ENCODE measurements at places on chromosomes 16 and 17.
A peak's percentile ranks its signal among the peaks of the same experiment; 100 is the strongest.

DNA sequence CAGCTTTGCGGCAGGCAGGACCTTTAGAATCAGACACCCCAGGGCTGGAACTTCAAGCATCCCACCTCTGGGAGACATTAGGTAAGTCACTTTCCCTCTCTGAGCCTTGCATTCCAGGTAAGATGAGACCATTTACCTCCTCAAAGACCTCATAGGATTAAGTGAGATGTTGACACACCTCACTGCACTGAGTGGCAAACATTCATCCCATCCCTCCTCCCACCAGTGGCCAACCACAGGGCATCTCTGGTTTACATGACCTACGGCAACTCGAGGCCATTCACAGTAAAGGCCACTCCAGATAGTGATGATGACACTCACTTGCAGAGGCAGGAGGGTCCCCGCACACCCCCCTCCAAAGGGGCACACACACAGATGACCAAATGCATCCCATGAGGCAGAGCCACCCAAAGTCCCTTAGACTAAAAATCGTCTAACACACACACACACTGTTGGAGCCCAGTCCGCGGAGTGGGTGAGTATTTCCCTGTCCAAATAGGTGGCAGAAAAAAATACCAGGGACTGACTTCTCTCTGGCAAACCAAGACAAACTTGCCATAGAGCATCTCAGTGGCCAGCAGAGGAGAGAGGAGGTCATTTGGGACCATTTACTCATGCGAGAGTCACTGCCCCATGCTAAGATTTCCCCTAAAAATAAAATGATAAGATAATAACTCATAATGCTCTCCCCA lies 454.9 kb downstream of the SOX9 start:
- DNase-seq: no peak

DNA sequence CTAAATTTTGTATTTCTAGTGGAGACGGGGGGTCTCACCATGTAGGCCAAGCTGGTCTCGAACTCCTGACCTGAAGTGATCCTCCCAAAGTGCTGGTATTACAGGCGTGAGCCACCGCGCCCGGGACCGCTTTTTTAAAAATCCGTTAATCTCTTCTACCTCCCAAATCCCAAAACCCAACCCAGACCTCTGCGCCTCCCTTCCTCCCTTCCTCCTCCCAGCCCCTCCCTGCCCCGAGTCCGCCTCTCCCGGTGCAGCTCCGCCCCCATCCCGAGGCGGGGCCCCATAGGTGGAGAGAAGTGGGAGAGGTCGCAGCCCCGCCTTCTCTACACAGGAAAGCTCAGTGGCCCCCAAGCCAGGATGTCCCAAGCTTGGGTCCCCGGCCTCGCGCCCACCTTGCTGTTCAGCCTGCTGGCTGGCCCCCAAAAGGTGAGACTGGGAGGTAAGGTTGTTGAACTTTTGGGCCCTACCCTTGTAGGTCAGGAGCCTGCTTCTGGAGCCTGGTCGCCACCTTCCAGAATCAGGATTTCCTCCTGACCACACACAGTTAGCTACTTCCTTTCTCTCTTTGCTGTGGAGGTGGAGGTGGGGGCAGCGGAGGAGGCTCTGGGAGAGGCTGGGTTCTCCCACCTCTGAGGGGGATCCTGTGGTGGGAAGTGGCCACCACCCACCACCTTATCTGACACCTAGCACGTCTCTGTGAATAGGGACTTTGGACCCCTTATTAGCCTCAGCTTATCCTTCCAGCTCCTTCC lies at the start of gene TMEM92:
TSS of gene TMEM92 (plus strand) at position 325 of the 755 bp plus-strand sequence. CDS start at position 361, 36 bp downstream.
- DNase-seq: no peak

GRCh38 chr17:18187821-18188761 lies 4.5 kb downstream of the ALKBH5 start:
- peak; percentile 57 for DNase-seq

GRCh38 chr17:76140661-76141211 lies 309 bp downstream of the FOXJ1 start:
- no peak for DNase-seq

GRCh38 chr17:7912927-7913524 lies 3.1 kb downstream of the RNF227 start:
- peak; percentile 83 for DNase-seq

DNA sequence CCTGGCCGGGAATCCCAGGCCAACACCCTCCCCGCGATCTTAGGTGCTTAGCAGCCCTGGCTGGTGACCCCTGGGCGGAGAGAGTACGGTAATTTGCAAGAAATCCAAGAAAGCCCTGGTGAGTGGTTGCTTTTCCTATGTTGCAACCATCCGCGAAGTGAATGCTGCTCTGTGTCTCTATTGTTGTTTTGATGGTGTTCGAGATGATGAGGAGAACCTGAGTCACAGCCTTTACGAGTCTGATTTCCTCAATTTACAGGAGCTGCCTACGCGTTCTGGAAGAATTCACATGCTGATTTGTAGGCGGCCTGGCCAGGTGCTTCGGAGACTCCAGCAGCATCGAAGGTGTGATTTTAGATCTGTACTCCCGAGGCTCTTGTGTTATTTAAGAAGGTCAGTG lies 63.3 kb downstream of the TMEM235 start:
- peak; percentile 65 for DNase-seq

GRCh38 chr17:78879635-78880186 lies 23.3 kb downstream of the CEP295NL start:
- DNase-seq: peak; percentile 99

- DNase-seq: no peak
Observed at GRCh38 chr17:40895106-40895730, 10.2 kb upstream of the KRT20 start.
